Muscle of leg (tissue), 16 donors: ENCODE measurements at places on chromosomes 4 and X. TPM values are rescaled to one million over a fixed set of nuclear protein-coding genes. Genes with fewer than 3 reads are reported as not detected.

PNMA6A gene
- 3.7 TPM for total RNA-seq

NPNT gene
- total RNA-seq, result 112 TPM

DNA sequence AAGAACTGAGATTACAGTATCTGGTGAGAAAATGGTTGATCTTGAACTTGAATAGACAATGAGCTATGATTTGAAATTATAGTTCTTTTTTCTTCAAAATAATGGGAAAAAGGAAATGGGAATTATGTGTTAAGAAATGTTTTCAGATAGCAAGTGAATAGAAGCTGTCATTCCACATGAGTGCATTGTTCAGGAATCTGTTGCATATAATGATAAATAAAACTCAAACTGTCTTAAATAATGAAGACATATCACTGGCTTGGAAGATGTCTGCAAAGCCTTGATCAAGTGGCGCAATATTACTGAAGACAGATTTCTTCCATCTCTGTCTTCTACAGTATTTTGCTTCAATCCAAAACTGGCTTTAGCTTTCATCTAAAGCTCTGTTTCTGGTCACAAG lies 479.3 kb upstream of the ZFP42 start:
- no peak overlapping the region for H3K4me3 ChIP-seq
- no peak overlapping the region for H3K27ac ChIP-seq
- H3K36me3 ChIP-seq, result no peaks in the 10 kb centered on the region

DNA sequence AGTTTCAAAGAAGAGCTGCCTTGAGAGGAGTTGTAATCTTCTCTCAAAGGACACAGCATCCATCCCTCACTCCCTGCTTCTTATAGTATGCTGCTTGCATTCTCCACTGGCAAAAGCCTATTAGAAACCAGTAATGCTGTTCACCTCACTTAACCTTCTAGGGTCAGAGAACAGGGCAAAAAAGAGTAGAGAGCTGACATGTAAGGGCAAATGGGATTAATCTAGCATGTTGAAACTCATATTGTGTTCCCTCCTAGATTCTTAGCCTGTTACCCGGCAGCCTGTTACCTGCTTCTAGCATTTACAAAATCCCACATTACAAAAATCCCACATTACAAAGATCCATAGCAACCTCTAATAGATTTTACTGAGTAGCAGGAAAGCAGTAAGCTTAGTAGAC lies 244.7 kb downstream of the SLC7A11 start:
- no peak overlapping the region for H3K27ac ChIP-seq
- H3K36me3 ChIP-seq, result no peaks in the 10 kb centered on the region
- H3K4me3 ChIP-seq, result no peak overlapping the region
- no peaks in the 10 kb centered on the region for H3K4me1 ChIP-seq

- H3K36me3 ChIP-seq, result no peaks in the 10 kb centered on the region
- peak; percentile 52 for DNase-seq
- no peak overlapping the region for H3K27ac ChIP-seq
- no peaks in the 10 kb centered on the region for H3K27me3 ChIP-seq
These were observed 5.1 kb upstream of the CXCL10 start for GRCh38 chr4:76028350-76028765.

DNA sequence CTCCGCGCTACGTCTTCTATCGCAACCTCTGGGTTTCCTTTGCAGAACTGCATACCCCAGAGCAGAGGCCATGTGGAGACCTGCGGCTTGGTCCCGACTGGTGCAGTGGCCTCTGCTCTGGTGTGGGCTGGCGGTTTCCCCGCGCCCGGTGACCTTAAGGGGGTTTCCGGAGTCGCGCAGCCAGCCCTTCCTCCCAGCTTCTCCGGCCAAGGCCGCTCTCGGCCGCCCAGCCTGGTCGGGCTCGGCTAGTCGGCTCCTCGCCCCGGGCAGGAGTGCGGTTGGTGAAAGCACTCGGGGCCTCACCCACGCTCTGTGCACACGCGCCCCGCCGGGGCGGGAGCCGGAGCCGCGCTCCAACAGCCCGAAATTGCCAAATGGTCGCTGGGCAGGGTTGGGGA lies 84.9 kb downstream of the BCOR start:
- H3K36me3 ChIP-seq, result no peaks in the 10 kb centered on the region
- H3K4me3 ChIP-seq, result peak overlapping the region; percentile 62
- DNase-seq, result peak; percentile 57
- H3K27ac ChIP-seq, result peak overlapping the region; percentile 92
- peaks cover 51% of the 10 kb centered on the region for H3K4me1 ChIP-seq

DNA sequence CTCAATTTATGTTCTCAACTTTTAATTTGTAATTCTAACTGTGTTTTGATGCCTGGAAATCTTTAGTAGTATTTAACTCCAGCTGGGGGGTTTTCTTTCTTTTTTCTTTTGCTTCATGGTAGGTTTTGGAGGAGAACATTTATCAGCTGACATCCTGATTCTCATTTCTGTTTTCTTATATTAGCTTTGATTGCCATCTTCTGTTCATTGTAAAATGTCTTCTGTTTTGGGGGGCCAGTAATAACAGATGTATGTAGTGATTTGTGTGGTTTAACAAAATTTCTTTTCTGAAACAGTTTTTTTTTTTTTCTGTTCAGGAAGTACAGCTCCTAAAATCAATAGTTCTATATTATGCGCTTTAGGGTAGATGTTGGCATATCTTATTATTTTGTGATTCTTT lies 182.2 kb downstream of the GABRB1 start:
- DNase-seq, result no peak
- no peaks in the 10 kb centered on the region for H3K36me3 ChIP-seq
- H3K4me3 ChIP-seq, result no peak overlapping the region
- H3K27ac ChIP-seq, result no peak overlapping the region
- H3K27me3 ChIP-seq, result no peaks in the 10 kb centered on the region
